ENCODE measurements at places on chromosomes 3 and 15.

DNA sequence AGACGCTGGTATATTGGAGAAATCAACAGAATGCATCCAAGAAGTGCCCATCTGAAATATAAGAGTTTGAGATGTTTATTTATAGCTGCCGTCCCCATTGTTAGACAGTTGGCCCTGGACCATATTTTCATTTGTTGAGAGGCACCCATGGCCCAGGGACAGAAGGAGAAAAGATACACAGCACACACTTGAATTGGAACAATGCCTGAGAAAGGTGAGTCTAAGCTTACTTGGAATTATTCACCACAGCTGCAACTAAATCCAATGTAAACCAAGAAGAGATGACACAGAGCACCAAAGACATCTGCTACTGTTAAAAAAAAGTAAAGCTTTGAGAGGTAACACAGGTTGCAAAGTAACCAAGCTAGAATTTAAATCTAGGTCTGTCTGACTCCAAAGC, 525.5 kb upstream of the NAALADL2 start:
- no peak for DNase-seq

GRCh38 chr3:196082619-196082971, 705 bp upstream of the TFRC start:
- no peak for DNase-seq

DNA sequence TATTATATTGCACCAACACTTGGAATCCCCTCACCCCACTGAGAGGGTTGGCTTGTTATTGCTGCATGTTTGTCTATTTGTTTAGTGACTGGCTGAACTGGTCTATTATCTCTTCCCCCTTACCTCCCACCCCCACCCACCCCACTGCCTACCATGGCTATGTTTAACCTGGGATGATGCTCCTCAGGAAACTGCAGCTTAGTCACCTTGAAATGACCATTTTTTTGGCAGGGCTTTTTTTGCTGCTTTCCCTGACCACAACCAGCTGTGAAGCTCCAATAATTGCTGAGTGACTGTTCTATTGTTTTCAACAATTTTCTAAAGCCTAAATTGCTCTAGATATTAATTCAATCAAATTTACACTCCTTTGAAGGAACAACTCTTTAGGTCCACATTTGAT, 137.9 kb upstream of the CADM2 start:
- DNase-seq, result no peak

DNA sequence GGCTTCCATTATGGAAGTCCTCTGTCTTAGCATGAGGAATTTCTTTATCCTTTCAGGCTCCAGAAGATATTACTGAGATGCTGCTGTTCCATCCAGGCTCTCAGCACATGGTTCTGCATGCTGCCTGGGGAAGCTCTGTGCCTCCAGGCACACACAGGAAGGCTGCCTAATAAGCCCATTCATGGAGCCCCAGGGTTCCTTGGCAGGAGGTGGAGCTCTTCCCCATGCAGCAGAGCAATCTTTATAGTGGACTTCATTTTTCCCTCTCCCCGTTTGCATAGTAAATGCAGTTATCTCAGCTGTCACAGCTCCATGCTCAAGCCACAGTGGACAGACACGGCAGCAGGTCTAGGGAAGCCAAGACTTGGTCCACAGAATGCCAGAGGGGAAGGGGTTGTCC, 57.6 kb downstream of the BOC start:
- no peak for DNase-seq

GRCh38 chr3:109177908-109178307, 41.4 kb downstream of the C3orf85 start:
- no peak for DNase-seq

GRCh38 chr3:149623824-149624223, 34.0 kb downstream of the WWTR1 start:
- peak; percentile 60 for DNase-seq
